ENCODE measurements at places on chromosomes 4 and X.

- no peak for DNase-seq
Measured at GRCh38 chr4:128277856-128278255, 9.8 kb downstream of the PGRMC2 start.

GRCh38 chr4:55004831-55005230 is 120.6 kb downstream of the KDR start:
- DNase-seq: no peak

DNA sequence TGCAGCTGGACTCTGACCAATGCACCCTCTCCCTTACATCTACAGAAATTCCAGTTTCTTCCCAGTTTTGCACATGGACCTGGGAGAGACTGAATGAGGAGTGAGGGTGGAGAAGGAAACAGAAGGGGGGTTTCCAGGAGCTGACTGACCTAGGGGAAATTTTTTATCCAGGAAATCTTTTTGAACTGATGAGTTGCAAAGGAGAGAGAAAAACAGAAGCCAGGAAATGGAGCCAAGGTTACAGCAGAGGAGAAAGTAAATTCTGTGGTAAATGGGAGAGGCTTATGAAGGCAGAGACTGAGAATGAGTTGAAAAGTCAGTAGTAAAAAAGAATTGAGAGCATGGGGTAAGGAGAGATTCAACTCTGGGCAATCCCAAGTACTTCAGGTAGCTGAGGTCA is 192.8 kb downstream of the SMIM20 start:
- no peak for DNase-seq

- DNase-seq: no peak
Measured at GRCh38 chr4:139735381-139736273, 70.0 kb downstream of the MGST2 start.

- no peak for DNase-seq
Measured at GRCh38 chr4:89439533-89439932, 131.9 kb upstream of the GPRIN3 start.

GRCh38 chr4:16931339-16932305 is 33.2 kb upstream of the LDB2 start:
- no peak for DNase-seq

DNA sequence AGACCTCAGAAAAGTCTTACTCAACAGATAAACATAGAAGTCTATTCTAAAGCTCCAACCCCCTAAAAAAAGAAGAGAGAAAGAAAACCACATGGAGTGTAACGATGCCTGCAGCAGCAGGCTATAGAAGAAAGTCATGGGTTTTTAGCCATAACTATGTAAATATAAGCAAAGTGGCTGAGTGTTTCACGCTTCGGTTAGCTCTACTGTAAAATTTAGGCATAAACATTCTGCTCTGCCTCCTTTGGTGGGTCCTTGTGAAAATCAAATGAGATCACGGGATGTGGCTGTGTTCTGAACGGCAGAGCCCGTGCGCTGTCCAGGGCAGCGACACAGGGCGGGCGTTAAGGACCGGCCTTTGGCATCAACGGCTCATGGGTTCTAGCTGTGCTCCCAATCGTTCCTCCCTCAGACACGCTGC is 78.4 kb downstream of the IRF2 start:
- no peak for DNase-seq

DNA sequence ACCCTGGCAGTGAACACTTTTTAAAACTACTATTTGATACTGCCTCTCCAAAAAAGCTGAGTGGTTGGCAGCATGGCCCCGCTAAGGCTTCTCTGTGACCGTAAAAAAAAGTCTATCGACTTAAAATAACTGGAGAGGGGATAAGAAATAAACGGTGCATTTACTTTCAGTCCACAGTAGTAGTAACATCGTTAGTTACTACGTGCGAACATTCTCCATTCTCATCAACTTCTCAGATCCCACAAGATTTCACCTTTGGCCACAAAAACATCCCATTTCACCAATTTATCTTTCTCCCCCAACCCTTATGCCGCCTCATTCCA is 524 bp upstream of the EXOSC9 start:
- no peak for DNase-seq
